ENCODE measurements at places on chromosomes 3 and 15. TPM values are rescaled to one million over a fixed set of nuclear protein-coding genes. Genes with fewer than 3 reads are reported as not detected.

DNA sequence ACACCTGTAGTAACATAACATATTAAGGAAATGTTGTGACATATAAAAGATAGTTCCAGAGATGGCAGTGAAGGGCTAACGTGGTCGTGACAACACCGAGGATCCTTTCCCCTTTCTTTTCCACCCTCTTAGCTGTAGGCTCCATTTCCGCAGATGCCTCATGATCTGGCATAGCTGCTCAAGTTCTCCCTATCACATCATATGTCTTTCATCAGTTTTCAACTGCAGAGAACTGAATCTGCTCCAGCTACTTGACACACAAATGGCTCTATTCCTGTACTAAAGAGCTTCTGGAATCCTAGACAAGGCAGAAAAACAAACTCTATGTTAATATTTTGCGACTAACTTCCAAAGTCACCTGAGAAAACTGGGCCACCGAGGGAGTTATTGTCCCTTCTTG, 275.0 kb upstream of the SLCO3A1 start:
- DNase-seq, result no peak

DNA sequence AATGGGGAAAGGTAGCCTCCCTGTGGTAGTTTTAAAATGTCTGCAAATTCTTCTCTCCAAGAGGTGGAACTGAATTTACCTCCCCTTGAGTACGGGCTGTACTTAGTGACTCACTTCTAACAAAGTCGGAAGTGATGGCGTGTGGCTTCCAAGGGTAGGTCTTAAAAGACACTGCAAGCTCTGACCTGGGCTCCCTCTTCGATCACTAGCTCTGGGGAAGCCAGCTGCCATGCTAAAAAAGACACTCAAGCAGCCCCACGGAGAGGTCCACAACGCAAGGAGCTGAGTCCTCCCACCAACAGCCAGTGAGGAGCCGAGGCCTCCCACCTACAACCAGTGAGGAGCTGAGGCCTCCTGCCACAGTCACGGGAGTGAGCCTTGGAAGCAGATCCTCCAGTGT, 122.0 kb upstream of the HACD2 start:
- DNase-seq, result peak; percentile 28

PARP15 gene
- 3.3 TPM for total RNA-seq

GRCh38 chr15:65105038-65105437, 10.0 kb downstream of the UBAP1L start:
- no peak for DNase-seq

- no peak for DNase-seq
These were observed 137.0 kb downstream of the LMLN start for GRCh38 chr3:198097048-198097447.

GRCh38 chr3:146611096-146611495, 6.0 kb upstream of the PLSCR5 start:
- no peak for DNase-seq

RIOX2 gene
- 36.0 TPM for total RNA-seq

GRCh38 chr3:117486719-117487716, 777.4 kb downstream of the TUSC7 start:
- DNase-seq, result no peak

- DNase-seq, result peak; percentile 86
These were observed 112.8 kb upstream of the MEF2A start for GRCh38 chr15:99452728-99453636.

FOXB1 gene
- total RNA-seq, result not detected

GRCh38 chr3:142211034-142211433, 14.4 kb downstream of the GK5 start:
- DNase-seq, result no peak

- DNase-seq, result no peak
These were observed 5.6 kb downstream of the SERPINI1 start for GRCh38 chr3:167740961-167741587.

DNA sequence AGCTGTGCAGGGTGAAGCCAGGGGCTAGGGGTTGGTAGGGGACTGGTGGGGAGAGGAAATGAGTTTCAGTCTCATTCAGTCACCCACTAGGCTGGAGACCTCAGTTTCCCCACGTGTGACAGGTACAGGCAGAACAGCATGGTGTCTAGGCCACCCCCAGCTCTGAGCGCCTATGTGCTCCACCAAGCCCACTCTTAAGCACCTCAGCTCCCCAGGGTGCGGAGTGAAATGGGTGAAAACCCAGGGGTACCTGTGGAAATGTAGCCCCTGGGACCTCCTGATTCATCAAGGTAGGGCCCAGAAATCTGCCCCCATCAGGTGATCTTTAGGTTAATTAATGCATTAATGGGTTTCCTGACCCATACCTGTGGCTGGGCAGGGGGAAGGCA, 3.7 kb downstream of the ATP2B2 start:
- DNase-seq, result no peak

DNA sequence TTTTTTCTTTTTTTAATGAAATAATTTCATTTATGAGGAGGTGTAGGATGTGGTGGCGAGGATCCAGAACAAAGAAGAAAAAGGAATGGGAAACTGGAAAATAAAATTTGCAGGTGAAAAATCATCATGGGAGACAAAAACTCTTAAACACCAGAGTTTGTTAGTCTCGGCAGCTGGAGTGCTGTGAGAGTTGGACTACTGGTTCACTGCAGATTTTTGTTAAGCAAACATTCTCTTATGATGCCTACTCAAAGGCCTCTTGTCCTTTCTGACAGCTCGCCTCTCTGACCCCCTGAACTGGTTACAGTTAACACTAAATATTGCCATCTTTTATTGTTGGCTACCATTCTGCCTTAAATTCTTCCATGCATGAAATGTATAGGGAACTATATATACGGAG, 152.4 kb upstream of the DPH6 start:
- no peak for DNase-seq

DNA sequence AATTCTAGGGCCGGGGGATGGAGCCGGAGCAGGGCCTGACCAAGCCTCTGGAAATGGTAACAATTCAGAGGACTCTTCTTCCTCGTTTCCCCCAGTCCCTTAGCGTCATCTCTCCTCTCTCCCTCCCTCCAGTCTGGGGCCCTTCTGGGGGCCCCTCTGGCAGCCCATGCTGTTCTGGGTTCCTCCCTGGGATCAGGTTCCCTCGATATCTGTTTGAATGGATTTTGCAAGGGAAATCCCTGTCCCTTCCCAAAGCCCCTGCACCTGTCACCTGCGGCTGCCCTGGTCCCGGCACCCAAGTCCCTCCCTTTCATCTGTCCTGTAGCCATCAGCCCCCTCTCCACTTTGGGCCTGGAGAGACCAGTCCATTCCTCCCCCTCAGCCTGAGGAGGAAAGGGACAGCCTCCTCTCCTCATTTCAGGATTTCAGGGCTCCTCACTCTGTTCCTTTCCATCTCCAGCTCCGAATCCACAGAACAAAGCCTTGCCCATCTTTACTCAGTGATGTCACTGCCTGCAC, 1.7 kb upstream of the PLCB2 start:
- no peak for DNase-seq

DNA sequence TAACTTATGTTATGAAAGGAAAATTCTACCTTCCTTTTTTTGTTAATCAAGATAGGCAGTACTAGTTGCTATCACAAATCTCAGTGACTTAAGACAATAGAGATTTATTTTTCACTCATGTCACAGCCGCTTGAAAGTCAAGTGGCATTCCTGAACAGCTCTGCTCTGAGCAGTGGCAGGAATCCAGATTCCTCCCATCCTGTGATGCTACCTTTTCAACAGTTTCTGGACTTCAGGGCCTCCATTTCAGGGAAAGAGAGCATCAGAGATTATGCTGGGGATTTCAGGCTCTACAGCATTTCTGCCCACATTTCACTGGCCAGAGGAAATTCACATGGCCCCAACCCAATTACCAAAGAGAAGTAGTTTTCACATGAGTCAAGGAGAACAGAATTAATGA, 83.4 kb downstream of the IL1RAP start:
- no peak for DNase-seq

CPNE4 gene
- 0.18 TPM for total RNA-seq

- peak; percentile 65 for DNase-seq
These were observed 18.7 kb downstream of the ISG20 start for GRCh38 chr15:88657326-88658069.

DNA sequence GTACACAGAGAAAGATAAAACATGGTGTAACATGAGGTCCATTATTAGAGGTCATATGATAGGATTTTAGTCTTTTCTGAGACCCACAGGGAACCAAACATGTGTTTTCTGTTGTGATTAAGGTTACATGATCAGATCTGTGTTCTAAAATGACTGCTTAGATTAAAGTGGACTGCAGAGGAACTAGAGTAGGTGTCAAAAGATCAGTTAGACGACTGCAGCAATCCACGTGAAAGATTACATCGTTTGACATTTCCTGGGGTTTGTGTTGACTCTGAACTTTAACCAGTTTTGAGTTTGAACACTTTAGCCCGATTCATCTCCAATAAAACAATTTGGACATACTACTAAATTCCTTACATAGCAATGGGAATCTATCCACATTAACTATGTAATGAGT, 5.1 kb downstream of the MIX23 start:
- no peak for DNase-seq

CGNL1 gene
- total RNA-seq, result 38.1 TPM

DNA sequence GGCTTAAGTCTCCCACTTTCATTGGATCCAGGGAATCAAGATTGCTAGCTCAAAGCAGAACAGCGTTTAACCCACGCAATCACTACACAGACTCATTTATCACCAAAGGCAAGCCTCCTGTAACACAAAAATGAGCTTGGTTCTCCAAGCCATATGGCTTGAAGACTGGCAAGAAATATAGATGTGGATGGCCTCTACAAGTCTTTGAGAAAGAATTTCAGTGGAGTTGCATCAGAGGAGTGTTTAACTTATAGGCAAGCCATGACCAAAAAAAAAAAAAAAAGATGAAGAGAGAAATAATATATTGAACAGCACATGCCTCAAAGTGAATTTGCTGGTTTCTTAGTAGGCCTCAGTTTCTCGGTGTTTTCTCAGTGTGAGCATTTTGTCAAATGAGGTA, 27.3 kb downstream of the PDZRN3 start:
- no peak for DNase-seq

DNA sequence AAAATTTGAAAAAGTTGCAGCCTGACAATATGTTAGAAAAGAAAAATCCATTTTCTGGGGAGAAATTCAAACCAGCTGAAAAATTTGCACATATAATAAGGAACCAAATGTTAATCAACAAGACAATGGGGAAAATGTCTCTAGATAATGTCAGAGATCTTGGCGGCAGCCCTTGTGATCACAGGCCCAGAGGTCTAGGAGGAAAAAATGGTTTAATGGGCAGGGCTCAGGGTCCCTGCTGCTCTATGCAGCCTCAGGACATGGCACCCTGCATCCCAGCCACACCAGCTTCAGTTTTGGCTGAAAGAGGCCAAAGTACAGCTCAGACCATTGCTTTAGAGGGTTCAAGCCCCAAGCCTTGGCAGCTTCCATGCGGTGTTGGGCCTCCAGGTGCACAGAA, 701.9 kb downstream of the IGSF11 start:
- no peak for DNase-seq

DNA sequence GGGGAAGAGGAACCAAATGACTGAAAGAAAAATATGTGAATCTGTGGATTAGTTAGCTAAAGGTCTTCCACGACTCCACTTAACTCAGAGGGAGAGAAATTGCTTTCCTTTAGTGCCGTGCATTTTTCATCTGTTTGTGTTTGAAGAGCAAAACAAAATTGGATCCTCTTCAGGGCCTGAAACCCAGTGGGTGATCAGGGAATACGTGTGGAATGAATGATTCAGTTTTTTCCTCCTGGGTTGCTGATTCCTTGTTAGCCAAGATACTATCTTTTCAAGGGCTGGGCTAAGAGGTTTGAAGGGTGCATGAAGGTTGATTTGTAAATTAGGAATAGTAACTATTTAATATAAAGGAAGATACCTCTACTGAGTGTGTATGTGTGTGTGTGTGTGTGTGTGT, 61.0 kb downstream of the TPRG1 start:
- DNase-seq, result no peak
